ENCODE measurements at places on chromosomes 4 and X.

DNA sequence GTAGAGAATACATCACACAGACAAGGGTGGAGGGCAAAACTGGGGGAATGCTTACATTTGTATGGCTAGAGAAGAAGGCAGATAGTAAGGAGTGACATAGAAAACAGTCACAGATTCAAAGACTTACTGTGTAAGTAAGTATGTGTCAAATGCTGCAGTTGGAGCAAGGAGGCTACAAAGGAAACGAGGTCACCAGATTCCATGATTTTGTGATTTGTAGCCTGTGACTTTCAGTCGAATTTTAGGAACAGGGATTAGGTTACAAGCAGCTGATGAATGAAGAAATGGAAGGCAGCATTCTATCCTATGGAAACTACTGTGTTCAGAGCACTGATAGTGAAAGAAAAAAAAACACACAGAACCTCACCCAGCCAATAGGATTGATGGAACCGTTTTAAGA, 407.9 kb downstream of the IL15 start:
- no peak for DNase-seq

- DNase-seq = no peak
These were observed at the start of gene HAND2 for GRCh38 chr4:173529477-173530325. HAND2 (minus strand) TSS chr4:173530229; CDS start chr4:173529289, 940 bp downstream.

GRCh38 chr4:121688701-121689100, 8.1 kb downstream of the ANXA5 start:
- DNase-seq = no peak

DNA sequence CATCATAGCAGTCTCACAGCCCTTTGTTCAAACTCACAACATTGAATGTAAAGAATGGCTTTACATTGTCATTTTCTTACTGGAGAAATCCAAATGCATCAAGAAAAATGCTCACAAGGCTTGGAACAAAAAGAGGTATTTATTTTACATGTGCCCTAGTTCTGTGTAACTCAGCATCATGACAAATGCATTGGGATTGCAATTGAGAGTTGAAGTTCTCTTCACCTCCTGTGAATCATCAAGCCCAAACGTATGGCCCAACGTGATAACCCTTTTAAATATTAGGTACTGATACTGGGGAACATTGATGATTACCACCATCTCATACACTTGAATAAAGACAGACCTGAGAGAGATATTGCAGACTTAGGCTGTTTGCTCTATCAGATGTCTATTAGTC, 61.6 kb downstream of the GASK1B start:
- no peak for DNase-seq

- DNase-seq = no peak
These were observed 293.7 kb upstream of the GALNT7 start for GRCh38 chr4:172874944-172875343.

GRCh38 chrX:118355225-118355920, 9.5 kb downstream of the WDR44 start:
- no peak for DNase-seq

DNA sequence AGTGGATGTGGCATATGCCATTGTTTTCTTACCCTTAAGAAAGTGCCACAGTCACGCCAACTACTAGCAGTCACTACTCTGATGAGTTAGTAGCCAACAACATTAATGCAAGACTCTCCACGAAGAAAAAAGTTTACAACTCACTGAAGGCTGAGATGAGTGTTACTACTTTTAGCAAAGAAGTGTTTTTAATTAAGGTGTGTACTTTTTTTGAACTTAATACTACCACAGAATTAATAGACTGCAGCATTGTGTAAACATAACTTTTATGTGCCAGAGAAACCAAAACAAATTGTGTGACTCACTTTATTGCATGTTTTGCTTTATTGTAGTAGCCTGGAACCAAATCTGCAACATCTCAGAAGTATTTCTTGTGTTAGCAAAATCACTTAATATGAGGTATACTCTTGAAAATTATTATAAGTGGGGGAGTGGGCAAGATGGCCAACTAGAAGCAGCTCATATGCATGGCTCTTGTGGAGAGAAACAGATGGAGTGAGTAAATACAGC, 2.2 kb upstream of the UGT2B4 start:
- DNase-seq = no peak

DNA sequence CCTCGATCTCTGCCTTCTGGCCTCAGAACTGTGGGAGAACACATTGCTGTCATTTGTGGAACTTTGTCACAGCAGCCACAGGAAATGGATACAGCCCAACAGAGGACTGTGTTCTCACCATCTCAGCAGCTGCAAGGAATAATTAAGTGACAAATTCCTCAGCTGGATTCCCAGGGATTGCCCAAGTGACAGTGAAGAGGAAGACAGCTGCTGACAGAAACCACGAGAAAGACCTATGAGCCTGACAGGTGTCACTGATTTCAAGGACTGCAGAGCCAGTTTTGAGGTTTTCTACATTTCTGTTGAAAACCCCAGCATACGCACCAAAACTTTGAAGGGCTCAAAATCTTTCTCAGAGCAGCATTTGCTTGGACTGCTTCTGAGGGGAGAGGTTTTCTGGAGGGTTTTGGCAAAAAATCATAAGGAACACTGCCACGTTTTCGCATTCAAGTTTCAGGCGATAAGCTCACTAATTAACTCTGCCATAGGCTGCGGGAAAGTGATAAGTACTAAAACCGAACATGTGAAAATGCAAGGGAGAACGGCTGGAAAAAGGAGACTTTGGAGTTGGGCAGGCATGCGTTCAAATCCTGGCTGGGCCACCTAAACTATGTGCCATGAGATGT, 88.8 kb downstream of the DRD5 start:
- DNase-seq = no peak

- DNase-seq = no peak
These were observed 37.3 kb upstream of the CCNI start for GRCh38 chr4:77113069-77113468.

All from stimulated activated CD8-positive, alpha-beta memory T cell treated with anti-CD3 and anti-CD28 coated beads, Interleukin-15, amount 100 ng/mL, for 48 hours (primary cell).